ENCODE measurements at places on chromosomes 6 and 20. TPM values are rescaled to one million over a fixed set of nuclear protein-coding genes. Genes with fewer than 3 reads are reported as not detected.

Gene DYNLT2
- 2.1 TPM for total RNA-seq

Gene BACH2
- total RNA-seq: 1.6 TPM

Gene PAQR8
- 3.6 TPM for total RNA-seq

Gene TSPO2
- total RNA-seq: not detected

Gene RHAG
- total RNA-seq: 0.23 TPM

Gene ZSCAN23
- total RNA-seq: 1.6 TPM

Gene IRF4
- 0.72 TPM for total RNA-seq

DNA sequence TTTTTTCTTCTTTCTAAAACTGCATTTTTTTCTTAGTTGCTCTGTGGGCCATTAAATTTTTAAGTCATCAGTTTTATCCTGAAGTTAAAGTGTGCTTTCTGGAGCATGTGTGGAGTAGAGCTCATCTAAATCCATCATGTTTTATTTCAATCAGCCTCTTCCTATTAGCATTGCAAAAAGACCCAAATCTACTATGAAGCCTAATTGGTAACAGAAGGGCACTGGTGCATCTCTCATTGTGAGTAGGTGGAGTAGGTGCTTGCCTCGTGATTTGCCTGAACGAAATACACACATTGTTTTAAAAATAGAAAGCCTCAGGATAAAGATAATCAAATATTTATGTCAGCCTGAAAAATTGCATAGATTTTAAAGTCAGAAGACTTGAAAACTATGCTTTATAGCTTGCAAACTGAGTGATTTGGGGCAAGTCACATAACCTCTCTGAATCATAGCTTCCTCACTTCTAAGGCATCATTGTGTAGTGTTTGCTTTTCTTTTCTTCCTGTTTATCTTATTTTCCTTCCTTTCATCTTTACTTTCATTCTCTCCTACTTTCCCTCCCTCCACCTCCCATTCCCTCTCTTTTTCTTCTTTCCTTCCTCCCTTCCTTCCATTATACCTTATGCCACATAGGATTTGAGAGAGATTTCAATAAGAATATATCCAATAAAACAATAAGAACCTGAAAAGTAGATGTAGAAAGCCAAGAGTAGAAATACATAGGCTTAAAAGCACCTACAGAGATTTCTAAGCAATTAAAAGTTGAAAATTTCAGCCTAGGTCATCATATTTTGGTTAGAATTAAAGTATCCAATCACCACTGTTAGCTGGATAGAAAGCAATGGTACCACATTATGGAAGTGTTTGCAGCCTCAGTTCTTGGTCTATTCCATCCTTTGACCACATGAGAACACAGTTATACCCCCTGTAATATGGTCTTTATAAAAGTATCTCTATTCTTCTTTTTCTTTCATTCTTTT, 49.6 kb upstream of the RNF146 start:
- no peak for DNase-seq
- H3K27ac ChIP-seq: no peak overlapping the region
- peaks cover 4% of the 10 kb centered on the region for H3K27me3 ChIP-seq
- no peaks in the 10 kb centered on the region for H3K36me3 ChIP-seq

DNA sequence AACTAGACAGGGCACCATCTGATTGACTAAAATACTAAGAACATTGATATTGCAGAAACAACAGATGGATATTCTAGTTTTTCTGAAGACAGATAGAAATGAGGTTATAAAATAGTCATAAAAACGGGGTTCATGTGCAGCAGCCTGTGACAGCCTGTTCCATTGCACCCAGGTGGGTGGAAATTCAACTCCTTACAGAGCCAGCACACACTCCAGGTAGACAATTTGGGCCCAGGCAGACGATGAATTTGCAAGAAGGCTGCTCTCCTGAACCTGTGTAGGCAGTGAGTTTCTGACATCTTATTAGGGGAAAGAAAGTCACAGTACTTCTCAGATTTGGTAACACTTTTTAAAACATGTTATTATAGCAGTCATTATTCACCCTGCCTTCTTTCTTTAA, 414.1 kb downstream of the PHF3 start:
- no peak overlapping the region for H3K4me3 ChIP-seq
- H3K4me1 ChIP-seq: no peaks in the 10 kb centered on the region

DNA sequence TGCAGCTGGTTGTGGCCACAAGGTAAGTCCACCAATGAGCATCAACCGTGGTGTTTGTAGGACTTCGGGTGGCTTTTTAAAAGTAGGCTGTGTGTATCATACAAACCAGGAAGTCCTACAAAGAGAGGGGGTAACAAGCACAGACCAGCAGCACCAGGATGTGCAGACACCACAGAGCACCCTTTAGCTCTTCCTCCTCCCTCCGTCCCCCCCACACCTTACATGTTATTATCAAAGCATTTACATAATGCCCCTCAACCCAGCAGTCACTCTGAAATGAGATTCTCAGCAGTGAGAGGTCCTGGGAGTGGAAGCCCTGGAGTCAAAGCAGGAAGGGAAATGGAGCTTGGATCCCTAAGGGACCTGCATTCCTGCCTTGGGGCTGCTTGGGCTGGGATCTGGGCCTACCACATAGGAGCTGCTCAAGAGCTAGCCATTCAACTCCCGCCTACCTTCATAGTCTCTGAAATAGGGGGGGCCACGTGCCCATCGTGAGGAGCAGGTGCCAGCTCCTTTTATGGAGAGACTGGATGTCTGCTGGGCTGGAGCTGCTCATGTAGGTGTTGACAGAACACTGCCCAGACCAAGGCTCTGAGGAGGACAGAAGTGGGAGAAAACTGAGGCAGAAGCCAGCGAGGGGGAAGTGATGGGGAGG, 90.6 kb downstream of the PSMB1 start:
- H3K4me3 ChIP-seq: no peak overlapping the region
- no peak for DNase-seq

DNA sequence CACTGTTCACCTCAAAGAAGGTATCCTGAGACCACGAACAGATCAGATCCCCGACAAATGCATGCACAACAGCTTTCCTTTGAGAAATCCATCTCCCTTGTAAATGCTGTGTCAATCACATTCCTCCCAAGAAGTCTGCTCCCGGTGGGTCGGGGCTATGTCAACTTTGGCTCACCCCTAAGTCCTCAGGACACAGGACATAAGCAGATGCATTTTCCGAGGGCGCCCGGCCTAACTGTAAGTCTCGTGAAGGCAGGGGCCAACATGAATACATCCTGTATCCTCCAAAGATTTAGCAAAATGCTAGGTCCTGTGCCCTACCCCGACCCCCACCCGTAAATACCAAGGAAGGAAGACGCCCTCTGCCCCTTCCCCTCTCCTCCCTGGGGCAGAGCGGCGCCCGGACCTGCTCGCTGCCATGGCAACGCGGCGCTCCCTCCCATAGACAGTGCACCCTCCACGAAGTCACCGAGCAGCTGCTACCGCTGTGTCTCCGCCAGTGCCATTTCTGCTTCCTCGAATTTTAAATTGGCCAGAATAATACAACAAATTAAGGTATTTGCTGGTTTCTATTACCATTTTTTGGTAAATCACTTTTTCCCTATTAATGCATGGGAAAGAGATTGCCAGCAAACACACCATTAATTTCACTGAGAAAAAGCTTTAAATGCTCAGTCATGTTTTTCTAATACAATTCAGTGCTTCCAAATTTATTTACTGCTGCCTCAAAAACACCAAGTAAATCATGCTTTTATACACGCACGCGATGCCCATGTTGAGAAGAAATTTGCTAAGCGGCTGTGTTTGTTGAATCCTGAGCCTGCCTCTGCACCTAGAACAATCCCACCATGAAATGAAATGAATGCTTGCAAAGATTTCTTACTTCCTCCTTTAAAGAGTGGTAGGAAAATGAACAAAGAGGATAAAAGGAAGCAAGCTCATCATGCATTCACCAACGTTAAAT, 100.6 kb downstream of the PCSK2 start:
- DNase-seq: no peak
- no peaks in the 10 kb centered on the region for H3K36me3 ChIP-seq
- H3K4me3 ChIP-seq: no peak overlapping the region
- no peak overlapping the region for H3K27ac ChIP-seq
- H3K4me1 ChIP-seq: no peaks in the 10 kb centered on the region

DNA sequence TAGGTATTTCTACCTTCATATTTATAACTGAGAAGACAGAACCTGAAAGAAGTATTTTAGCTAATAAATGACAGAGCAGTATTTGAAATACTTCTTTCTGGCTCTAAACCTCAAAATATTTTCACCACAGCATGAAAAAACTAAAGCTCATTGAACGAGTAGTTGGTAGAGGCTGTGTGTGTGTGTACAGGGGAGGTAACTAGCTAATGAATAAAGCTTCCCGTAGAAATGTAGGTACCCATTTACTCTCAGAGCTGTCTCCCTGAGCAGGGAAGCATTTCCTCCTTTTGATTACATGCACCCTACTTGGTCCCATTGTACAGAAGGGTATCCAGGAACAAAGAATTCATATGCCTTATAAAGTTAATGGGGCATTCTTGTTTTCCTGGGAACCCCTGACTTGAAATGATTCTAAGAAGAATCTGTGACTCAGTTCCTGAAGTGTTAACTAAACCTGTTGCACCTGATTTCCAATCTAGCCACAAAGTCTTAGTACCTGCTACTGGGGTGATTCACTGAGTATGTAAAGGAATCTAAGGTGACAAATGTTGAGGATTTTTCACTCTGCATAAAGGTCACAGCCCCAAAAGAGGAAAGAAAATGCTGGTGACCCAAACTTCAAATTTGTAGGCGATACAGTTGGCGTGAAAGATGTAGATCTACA, 12.5 kb downstream of the CRYBG1 start:
- DNase-seq: no peak
- no peaks in the 10 kb centered on the region for H3K36me3 ChIP-seq
- H3K4me1 ChIP-seq: no peaks in the 10 kb centered on the region
- H3K27ac ChIP-seq: no peak overlapping the region
- no peak overlapping the region for H3K4me3 ChIP-seq

DNA sequence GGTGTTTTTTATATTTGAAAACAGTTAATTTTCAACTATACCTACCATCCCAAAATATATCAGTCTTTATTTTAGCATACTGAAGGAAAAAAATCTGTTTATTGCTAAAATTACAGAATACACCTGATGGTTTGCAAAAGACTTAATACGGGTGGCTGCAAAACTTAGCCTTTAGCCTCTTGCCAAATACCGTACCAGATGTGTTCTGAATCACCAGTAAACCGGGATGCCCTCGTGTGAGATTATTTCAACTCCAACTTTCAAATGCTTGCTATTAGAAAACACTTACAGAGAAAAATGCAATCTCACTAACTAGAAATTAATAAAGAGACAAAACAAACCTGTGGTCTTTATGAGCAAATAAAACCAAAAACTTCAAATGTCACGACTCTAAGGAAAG, 36.0 kb downstream of the REV3L start:
- no peaks in the 10 kb centered on the region for H3K36me3 ChIP-seq
- H3K27ac ChIP-seq: no peak overlapping the region
- DNase-seq: no peak
- H3K4me1 ChIP-seq: peaks cover 14% of the 10 kb centered on the region
- no peaks in the 10 kb centered on the region for H3K27me3 ChIP-seq

- peak overlapping the region; percentile 92 for H3K27ac ChIP-seq
- peak overlapping the region; percentile 95 for H3K4me3 ChIP-seq
- peaks cover 8% of the 10 kb centered on the region for H3K4me1 ChIP-seq
- DNase-seq: no peak
Measured at GRCh38 chr20:35954907-35955251, 577 bp upstream of the SCAND1 start.

GRCh38 chr20:48196486-48196885, 411.2 kb upstream of the SULF2 start:
- H3K27me3 ChIP-seq: no peaks in the 10 kb centered on the region
- H3K36me3 ChIP-seq: no peaks in the 10 kb centered on the region
- DNase-seq: no peak
- H3K27ac ChIP-seq: no peak overlapping the region
- no peak overlapping the region for H3K4me3 ChIP-seq

DNA sequence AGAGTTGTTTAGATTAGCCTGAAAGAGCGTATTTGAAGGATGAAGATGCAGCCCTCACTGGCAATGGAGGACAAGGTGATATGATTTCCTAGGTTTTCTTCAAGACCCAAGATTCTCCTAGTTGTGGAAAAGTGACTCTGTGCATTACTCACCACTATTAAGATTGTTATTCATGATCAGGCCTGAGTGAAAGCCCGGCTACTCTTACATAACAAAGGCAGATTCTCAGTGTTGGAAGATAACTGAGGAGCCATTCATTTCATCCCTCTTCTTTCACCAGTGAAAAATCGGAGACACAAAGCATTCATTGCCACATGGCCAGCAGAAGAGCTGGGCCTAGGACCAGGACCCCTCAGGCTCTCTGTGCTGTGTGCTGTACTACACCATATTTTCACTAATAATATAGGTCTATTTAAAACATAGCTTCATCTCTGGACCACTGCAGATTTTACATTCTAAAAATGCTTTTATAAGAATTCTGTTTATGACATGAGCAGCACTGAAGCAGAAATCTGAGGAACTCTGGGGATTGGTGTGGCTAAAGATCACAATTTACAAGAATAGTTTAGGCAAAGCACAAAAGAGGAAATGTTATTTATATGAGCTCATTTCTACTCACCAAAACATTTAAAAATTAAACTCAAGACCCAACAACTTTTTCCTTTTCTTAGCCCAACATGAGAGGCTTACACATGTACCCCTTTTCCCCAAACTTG, 181.9 kb upstream of the CCN2 start:
- DNase-seq: no peak
- H3K36me3 ChIP-seq: no peaks in the 10 kb centered on the region
- no peaks in the 10 kb centered on the region for H3K27me3 ChIP-seq

GRCh38 chr6:159181914-159182313, 12.7 kb downstream of the FNDC1 start:
- no peaks in the 10 kb centered on the region for H3K36me3 ChIP-seq
- H3K4me3 ChIP-seq: no peak overlapping the region
- no peak overlapping the region for H3K27ac ChIP-seq
- no peaks in the 10 kb centered on the region for H3K4me1 ChIP-seq
- DNase-seq: no peak

- H3K27ac ChIP-seq: no peak overlapping the region
- H3K36me3 ChIP-seq: no peaks in the 10 kb centered on the region
- no peak overlapping the region for H3K4me3 ChIP-seq
- DNase-seq: no peak
- no peaks in the 10 kb centered on the region for H3K4me1 ChIP-seq
- H3K27me3 ChIP-seq: peaks cover 17% of the 10 kb centered on the region
Measured at GRCh38 chr6:127520066-127520465, 931 bp upstream of the MTCL3 start.

- no peak overlapping the region for H3K27ac ChIP-seq
- H3K27me3 ChIP-seq: no peaks in the 10 kb centered on the region
- no peaks in the 10 kb centered on the region for H3K36me3 ChIP-seq
- DNase-seq: no peak
Measured at GRCh38 chr6:135323202-135323668, 142.1 kb downstream of the MYB start.

- H3K27ac ChIP-seq: no peak overlapping the region
- peak overlapping the region; percentile 29 for H3K4me3 ChIP-seq
- no peaks in the 10 kb centered on the region for H3K36me3 ChIP-seq
- H3K4me1 ChIP-seq: no peaks in the 10 kb centered on the region
Measured at GRCh38 chr20:35207950-35208611, 18.4 kb upstream of the MMP24 start.

DNA sequence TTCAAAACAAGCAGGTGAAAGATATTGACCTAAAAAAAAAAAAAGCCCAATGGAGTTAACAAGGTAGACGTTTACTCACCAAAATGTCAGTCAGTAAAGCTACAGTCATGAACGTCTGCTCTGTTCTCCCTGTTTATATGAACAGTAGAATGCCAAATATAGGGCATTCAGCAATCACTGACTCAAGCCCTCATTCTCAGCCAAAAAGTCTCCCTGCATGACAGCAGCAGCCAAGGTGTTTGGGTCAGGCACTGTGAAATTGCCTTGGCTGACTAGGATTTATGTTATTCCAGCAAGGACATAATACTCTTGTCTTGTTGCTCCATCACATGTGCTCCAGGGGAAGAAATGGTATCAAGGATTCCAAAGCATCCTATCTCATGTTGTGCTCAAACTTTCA, 194.7 kb upstream of the RSPO3 start:
- DNase-seq: no peak
- H3K36me3 ChIP-seq: no peaks in the 10 kb centered on the region
- H3K4me3 ChIP-seq: no peak overlapping the region
- no peaks in the 10 kb centered on the region for H3K4me1 ChIP-seq
- H3K27ac ChIP-seq: no peak overlapping the region
